T47D (cell line): ENCODE measurements at places on chromosomes 4 and X.

GRCh38 chrX:68762766-68763165 is 66.1 kb upstream of the EFNB1 start:
- no peak for DNase-seq

GRCh38 chr4:40196724-40197281 is at the start of gene RHOH:
Gene RHOH, plus strand, starts transcription at chr4:40197031. Its CDS starts 46,356 bp downstream, at chr4:40243387.
- DNase-seq = peak; percentile 38

GRCh38 chr4:180434131-180434895 is 1808.9 kb upstream of the TENM3 start:
- DNase-seq = no peak

GRCh38 chr4:38367642-38368174 is 296.3 kb upstream of the KLF3 start:
- DNase-seq = no peak

- no peak for DNase-seq
These were observed 107.4 kb upstream of the MAMLD1 start for GRCh38 chrX:150255441-150256296.

GRCh38 chrX:15749642-15750610 is 11.9 kb downstream of the CA5B start:
- peak; percentile 35 for DNase-seq

DNA sequence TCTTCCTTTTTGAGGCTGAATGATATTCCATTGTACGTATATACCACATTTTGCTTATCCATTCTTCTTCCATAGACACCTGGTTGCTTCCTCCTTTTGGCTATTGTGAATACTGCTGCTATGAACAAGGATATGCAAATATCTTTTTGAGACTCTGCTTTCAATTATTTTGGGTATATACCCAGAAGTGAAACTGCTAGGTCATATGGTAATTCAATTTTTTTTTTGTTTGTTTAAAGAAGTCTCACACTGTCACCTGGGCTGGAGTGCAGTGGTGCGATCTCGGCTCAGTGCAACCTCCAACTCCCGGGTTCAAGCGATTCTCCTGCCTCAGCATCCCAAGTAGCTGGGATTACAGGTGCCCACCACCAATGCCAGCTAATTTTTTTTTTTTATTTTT is 75.3 kb downstream of the METTL14 start:
- DNase-seq = no peak

- no peak for DNase-seq
These were observed 327.7 kb downstream of the DKK2 start for GRCh38 chr4:106708464-106708816.

DNA sequence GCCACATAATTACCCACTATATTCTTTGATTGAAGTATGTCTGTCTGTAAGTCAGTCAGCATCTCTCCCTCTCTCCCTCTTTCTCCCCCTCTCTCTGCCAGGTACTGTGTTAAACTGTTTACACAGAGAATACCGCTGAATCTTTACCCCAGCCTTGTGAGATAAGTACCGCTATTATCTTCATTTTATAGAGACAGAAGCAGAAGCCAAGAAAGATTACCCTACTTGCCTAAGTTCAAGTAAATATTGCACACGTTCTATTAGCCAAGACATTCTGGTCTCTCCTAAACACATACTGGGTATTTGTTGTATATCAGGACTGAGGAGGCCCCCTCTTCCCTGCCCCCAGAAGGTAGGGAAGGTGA is 695 bp upstream of the GPR101 start:
- DNase-seq = no peak

GRCh38 chr4:120923207-120923522 is 639 bp upstream of the PRDM5 start:
- DNase-seq = no peak

GRCh38 chrX:107560980-107561379 is 67.3 kb upstream of the PRPS1 start:
- no peak for DNase-seq

GRCh38 chr4:25905371-25905770 is 8.6 kb upstream of the SMIM20 start:
- DNase-seq = no peak

DNA sequence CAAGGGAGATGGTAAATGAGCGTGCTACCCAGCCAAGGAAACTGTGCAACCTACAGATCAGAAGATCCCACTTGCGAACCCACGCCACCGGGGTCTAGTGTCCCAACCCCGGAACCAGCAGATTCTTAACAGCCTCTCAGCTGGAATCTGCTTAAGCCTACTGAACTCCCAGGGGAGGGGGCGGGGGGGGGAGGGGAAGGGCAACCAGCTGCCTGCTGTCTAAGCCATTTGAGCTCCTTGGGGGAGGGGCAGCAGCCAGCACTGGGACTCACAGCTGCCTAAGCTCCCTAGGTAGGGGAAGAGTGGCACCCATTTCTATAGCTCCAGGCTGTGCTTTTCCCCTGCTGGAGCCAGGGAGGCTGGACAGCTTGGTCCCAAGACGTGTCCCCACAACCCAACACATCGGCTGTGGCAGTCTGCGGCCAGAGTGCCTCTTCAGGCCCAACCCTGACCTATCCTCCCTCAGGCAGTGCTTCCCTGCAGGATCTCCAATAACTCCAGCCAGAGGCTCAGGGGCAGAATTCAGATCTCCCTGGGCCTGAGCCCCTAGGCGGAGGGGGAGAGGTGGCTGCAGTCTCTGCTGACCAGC is 289.2 kb downstream of the LDB2 start:
- no peak for DNase-seq

GRCh38 chr4:123996718-123997510 is 600.3 kb downstream of the SPRY1 start:
- peak; percentile 24 for DNase-seq

GRCh38 chr4:124262211-124263179 is 450.0 kb downstream of the ANKRD50 start:
- DNase-seq = no peak

GRCh38 chrX:30762755-30763154 is 109.5 kb downstream of the GK start:
- no peak for DNase-seq

GRCh38 chrX:25004485-25005032 is 11.2 kb downstream of the ARX start:
- peak; percentile 69 for DNase-seq

DNA sequence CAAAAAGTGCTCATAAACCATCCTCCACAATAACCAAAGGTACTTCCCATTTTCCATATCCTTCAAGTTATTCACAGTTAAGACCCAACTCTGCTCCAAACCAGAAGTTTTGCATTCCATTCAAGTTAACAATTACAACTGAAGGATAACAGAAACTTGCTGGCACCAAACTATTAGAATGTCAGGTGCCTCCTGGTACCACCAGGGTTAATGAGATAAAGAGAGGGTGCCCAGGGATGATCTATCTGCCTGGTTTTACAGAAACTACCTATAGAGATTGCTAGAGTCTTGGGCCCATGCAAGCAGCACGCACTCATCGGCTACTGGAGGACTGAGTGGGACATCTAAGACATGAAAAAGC is 114.6 kb downstream of the RBM47 start:
- DNase-seq = no peak

GRCh38 chrX:95762716-95763115 is 921.9 kb upstream of the DIAPH2 start:
- DNase-seq = no peak

GRCh38 chr4:8283631-8284121 is 14.1 kb downstream of the HTRA3 start:
- DNase-seq = no peak

- DNase-seq = no peak
These were observed 66.2 kb downstream of the ASB9 start for GRCh38 chrX:15203694-15204093.

DNA sequence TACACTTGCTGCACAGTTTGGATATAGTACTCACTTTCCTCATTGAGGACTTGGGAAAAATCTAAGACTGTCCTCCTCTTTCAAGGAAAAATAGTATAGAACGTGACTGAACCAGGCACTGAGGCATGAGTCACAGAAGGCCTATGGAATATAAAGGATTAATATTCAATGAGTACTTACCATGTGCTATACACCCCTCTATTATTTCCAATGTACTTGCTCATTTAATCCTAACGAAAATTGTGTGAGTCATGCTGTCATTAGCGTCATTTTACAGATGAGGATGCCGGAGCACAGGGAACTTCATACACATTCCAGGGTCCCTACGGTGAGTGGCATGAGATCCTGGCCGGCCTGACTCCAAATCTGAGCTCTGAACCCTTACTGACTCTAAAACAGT is 2136.2 kb upstream of the TENM3 start:
- DNase-seq = no peak

DNA sequence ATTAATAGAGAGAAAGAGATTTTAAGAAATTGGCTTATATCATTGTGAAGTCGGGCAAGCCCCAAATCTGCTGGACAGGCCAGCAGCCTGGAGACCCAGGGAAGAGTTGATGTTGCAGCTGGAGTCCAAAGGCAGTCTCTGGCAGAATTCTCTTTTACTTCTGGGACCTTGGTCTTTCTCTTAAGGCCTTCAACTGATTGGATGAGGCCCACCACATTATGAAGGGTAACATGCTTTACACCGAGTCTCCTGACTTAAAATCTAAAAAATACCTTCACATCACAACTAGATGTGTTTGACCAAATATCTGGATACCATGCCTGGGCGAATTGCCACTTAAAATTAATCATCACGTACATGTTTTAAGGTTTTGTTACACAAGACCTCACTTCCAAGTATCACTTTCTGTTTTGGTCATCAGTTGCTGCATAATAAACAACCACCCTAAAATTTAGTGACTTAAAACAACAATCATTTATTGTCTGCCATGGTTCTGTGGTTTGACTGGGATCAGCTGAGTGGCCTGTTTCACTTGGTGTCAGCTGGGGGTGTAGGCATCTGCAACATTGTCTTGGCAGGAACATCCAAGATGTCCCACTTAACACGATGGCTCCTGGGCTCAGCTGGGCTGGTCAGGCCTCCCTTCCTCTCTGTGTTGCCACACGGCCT is 3.4 kb downstream of the CD38 start:
- no peak for DNase-seq

DNA sequence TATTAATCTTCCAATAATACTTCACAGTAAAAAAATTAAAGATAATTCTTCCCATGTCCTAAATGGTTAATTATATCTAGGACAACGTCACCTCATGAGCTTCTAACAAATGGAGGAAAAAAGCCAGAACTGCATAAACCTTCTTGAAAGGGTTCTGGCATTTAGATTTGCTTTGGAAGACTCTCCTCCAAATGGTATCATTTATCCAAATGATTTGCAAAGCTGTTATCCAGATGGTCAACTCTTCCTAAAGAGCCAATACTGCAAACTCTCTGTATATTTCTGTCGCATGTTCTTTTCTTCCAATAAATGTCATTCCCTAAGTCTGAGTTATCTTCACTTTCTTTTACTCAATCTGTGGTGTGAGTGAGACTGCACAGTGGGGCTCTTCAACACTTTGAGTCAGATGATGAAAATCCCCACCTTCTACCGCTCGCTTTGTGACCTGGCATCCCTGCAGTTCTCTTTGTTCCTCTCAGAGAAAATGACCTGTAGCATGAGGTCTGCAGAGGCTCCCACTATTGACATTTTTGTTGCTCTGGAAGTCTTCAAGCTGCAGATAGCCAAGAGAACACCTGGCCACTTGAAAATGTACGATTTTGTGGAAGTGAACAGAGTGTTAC is 52.9 kb downstream of the TMEM150C start:
- DNase-seq = no peak

DNA sequence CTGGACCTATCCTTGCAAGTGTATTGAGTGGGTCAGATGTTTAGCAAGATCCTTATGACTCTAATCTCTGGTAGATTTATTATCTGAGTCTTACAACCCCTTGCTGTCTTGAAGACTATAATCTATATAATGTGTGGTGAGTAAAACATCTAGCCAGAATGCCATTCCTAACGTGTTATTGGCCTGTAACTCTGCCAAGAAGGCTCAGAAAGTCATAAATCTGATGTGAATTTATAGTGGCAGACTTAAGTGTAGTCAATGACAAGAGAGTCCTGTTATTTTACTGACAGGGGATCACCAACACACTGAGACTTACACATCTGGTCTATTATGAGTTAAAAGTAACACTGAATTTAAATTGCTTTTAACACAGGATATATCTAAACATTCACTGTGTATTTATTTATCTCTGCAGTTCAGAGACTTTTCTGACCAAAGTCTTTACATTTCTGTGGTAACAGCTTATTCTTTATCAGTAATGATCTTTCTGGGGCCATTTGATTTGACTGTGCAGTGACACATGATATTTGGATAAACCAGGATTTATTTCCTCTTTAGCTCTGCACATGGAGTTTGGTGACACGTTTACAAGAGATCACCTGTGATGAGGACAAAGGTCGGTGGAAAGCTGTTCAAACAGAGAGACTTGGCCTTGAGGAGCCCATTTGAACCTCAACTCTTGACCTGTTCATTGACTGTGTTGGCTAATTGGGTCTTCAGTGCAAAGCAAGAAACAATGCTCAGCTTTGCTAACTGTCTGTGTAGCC is 415.8 kb downstream of the STIM2 start:
- DNase-seq = no peak

GRCh38 chr4:6027392-6027791 is 9.2 kb upstream of the C4orf50 start:
- DNase-seq = no peak

GRCh38 chr4:70666369-70666768 is at the start of gene JCHAIN:
Gene JCHAIN, minus strand, starts transcription at chr4:70666508. Its CDS starts 18 bp downstream, at chr4:70666490.
- DNase-seq = no peak

- DNase-seq = no peak
These were observed 48.7 kb upstream of the STX18 start for GRCh38 chr4:4590546-4590945.

DNA sequence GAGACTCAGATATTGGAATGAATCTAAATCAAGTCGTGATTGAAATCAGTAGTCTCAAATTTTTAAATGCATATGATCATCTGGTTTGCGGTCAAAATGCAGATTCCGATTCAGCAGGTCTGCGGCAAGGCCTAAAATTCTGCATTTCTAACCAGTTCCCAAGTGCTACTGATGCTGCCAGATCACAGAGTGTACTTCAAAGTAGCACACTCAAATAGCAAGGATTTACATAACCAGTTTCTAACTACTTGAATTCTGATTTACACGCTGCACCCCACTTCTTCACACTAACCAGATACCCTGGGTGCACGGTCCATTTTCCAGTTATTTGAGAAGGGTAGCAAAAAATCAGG is 752 bp downstream of the MBTPS2 start:
- no peak for DNase-seq

GRCh38 chr4:153651587-153651986 is 32.5 kb upstream of the TLR2 start:
- DNase-seq = no peak

DNA sequence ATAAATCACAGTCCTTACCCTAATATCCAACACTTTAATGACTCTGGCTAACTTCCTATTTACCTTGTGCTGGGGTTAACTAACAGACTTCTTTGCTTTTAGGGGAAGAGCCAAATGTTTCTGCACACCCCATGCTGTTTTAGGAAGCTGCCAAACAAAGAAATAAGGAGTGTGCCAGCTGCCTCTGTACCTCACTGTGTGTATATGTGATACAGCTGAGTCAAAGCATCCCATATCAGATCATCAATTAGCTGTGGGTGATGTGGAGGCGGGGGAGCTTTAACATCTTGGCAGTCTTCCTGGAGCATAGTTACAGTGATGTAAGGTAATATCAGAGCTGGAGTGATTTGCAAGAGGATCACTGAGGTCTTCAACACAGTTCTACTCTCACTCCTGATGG is 95.4 kb downstream of the COL25A1 start:
- DNase-seq = no peak
